ENCODE measurements at places on chromosomes 7 and 10. TPM values are rescaled to one million over a fixed set of nuclear protein-coding genes. Genes with fewer than 3 reads are reported as not detected.

LRMDA gene
- 23.1 TPM for total RNA-seq

LDB3 gene
- 15.9 TPM for total RNA-seq

ELMO1 gene
- total RNA-seq: 51.9 TPM

TRIM74 gene
- 2.1 TPM for total RNA-seq

HOXA7 gene
- 6.3 TPM for total RNA-seq

IL2RA gene
- 2.2 TPM for total RNA-seq

AMZ1 gene
- total RNA-seq: 0.23 TPM

VWA2 gene
- total RNA-seq: 5.1 TPM

MYL10 gene
- not detected for total RNA-seq

LRIT1 gene
- total RNA-seq: not detected

TAS2R41 gene
- total RNA-seq: not detected

FAM25C gene
- not detected for total RNA-seq

ACHE gene
- 4.0 TPM for total RNA-seq

TWIST1 gene
- 3.7 TPM for total RNA-seq

MRC1 gene
- total RNA-seq: 13.1 TPM

CYP3A7 gene
- total RNA-seq: 0.75 TPM

NUDT5 gene
- 44.9 TPM for total RNA-seq

SPDYE8 gene
- not detected for total RNA-seq

ZNF365 gene
- total RNA-seq: 0.21 TPM

NYAP1 gene
- 0.68 TPM for total RNA-seq

RBP3 gene
- total RNA-seq: not detected

LHPP gene
- total RNA-seq: 37.9 TPM

PTTG1IP2 gene
- total RNA-seq: not detected

NPC1L1 gene
- 0.10 TPM for total RNA-seq

TRIM50 gene
- total RNA-seq: not detected

CUBN gene
- 2.4 TPM for total RNA-seq

SPDYE9 gene
- total RNA-seq: not detected

UTF1 gene
- not detected for total RNA-seq
